ENCODE measurements at places on chromosomes 4 and X.

- DNase-seq: peak; percentile 6
These were observed 92.2 kb upstream of the RAPGEF2 start for GRCh38 chr4:159010563-159011260.

GRCh38 chrX:66074920-66075879 lies 35.3 kb upstream of the VSIG4 start:
- no peak for DNase-seq

DNA sequence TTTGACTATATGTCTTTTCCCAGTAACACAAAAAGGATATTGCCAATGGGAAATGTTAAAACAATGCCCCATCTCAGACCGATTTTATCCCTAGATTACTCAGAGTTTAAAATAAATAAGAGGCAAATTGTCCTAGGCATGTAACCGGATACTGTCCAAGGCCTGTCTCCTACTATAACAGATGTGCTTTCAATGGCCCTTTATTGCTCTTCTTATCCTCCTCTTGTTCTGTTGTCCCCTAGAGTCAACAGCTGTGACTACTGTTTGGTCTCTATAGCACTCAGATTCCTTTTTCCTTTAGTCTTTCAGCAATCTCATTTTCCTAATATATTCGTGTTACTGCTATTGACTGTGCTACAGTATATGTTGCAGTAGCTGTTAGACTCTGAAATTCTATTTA lies 66.8 kb upstream of the PLS3 start:
- DNase-seq: no peak

DNA sequence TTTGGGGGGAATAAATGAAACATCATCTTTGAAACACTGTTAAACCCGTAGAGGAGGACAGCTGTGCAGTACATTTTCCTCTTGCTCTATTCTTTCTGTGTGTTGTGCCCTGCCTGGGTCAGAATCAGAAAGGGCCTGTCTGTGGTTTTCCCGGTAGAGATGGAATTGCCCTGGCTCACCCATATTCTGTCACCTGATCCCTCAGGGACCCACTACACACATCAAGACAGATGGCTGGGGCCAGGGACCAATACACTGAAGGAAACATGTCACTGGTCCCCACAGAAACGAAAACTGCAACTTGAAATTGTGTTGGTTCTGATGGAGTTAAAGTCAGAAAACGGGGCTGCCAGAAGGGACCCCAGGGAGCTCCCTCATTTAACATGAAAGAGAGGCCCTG lies 114.9 kb downstream of the ZNF827 start:
- DNase-seq: no peak
